Neural crest cell (in vitro differentiated cells): ENCODE measurements at places on chromosomes 5 and 9.

- no peak for DNase-seq
These were observed 11.8 kb upstream of the COL5A1 start for GRCh38 chr9:134629586-134630392.

DNA sequence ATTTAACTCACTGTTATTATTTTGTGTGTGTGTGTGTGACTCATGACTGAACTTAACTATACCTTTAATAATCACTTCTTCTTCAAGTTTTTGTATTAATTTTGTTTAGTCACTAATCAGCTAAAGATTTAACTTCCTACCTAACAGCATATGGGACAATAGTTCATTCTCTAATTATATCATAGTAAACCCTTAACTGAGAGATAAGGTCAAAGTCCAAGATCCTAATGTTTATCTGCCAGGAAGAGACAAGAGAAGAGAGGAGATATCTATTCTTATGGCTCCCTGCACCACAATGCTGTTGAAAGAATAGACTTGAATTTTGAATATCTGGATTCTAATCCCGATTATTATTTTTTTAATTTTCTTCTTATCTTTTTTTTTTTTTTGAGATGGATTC, 28.1 kb downstream of the FREM1 start:
- DNase-seq = no peak

DNA sequence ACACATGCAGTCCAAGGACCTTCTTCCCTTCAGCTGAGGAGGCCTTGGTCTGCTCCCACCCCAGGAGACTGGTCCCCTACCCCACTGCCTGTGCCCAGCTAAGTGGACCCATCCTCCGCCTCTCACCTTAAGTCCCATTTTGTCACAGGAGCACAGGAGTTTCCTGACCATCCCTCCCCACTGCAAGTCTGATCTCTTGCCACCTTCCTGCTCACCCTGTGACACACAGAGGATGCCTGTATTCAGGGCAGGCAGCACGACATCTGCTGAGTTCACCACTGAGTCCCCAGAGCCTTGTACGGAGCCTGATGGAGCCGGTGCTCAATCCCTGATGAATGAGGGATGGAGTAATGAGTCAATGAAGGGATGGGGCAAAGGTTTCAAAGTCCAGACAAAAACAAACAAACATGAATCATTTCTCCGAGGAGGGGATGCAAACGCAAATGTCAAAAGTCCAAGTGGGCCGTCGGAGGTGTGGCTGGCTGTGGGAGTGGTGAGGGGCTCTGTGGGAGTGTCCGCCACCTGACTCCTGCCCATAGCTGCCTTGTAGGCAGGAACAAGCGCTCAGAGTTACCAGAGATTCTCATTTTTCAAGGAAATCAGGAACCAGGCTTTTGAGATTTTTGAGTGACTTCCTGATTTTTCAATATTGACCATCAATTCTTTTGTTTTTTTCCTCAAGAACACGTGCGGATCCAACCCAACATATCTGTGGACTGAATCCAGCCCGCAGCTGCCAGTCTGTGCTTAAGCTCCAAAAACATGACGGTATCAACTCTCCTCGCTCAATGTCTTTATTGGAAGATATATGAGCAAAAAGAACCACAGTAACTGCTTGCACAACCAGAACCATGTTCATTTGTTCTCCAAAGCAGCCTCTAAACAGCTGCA, 4.4 kb downstream of the RAPGEF1 start:
- DNase-seq = no peak

GRCh38 chr5:144458216-144458615, 287.5 kb downstream of the KCTD16 start:
- DNase-seq = no peak

DNA sequence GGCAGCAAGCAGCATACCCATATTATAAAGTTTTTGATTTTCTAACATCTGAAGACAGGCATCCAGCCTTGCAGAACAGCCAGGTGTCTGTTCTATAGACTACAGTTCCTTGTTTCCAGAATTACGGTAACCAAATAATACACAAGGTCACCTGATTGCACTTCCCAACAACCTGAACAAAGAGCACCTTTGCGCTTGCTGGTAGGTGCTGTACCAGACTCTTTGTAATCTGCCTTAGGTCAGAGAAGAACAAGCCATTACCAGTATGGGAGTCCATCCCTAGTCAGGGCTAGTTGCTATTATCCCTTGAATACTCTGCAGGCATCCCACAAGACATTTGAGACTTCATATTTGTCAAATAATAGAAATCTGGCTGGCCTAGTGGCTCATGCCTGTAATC, 256.2 kb downstream of the ARRDC3 start:
- no peak for DNase-seq

- DNase-seq = no peak
These were observed 146.5 kb downstream of the AOPEP start for GRCh38 chr9:94872891-94873511.

GRCh38 chr5:157925786-157926671, 67.1 kb upstream of the CLINT1 start:
- DNase-seq = no peak
